Transverse colon (tissue), 4 donors: ENCODE measurements at places on chromosomes 4 and X.

DNA sequence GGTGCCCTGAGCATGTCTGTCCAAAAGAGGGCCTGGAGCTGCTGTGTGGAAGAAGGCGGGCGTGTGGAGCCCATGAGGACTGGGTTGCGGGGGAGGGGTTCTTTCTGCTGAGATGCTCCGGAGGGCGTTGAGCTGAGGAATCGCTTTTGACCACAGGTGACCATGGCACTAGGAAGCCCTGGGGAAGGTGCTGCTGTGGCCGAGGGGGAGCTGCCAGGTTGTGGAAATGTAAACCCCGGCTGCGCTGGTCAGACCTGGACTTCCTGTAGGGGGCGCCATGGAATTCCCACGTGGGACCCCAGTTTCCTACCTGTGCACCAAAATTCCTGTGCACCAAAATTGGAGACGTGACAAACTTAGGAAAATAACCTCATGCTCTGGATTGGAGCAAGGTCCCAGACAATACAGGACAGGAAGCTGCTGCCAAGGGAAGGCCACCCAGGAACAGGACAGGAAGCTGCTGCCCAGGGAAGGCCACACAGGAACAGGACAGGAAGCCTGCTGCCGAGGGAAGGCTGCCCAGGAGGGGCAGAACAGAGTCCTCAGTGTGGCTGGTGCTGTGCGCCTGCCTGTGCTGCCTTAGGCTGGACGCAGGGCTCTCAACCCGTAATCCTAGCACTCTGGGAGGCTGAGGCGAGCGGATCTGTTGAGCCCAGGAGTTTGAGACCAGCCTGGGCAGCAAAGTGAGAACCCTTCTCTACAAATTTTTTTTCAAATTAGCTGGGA is 28.4 kb upstream of the UVSSA start:
- DNase-seq, result no peak

DNA sequence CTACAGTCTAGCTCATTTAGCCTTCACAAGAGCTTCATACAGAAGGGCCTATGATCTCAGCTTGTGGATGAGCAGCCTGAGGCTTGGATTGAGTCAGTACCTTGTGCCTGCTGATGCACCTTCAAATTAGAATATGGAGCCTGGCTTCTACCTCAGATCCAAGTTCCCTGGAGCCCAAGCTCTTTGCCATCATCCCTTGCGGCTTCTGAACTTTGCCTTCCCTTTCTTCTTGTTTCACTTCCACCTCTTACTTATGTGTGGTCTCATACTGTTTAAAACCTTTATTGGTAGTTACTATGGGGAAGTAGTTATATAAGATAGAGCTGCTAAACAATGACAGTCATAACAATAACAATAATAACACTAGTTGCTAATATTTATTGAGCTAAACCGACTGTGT is 84.3 kb upstream of the AFF2 start:
- no peak for DNase-seq

- no peak for DNase-seq
Observed at GRCh38 chr4:176789955-176790354, 2.8 kb downstream of the VEGFC start.

DNA sequence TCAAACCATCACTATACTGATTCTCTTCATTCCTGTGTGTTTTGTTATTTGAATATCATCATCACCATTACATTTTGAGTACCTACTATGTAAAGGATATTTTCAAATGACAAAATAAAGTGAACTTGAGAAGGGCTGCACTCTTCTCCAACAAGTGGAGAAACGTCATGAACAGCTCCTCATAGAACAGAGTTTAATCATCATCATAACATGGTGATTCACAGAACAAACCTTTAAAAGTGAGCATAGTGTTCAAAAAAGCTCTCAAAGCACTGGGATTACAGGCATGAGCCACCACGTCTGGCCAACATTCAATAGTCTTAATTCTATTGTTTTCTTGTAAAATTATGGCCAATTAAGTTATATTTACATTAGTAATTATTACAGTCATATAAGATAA is 993.9 kb downstream of the PDHA2 start:
- no peak for DNase-seq

DNA sequence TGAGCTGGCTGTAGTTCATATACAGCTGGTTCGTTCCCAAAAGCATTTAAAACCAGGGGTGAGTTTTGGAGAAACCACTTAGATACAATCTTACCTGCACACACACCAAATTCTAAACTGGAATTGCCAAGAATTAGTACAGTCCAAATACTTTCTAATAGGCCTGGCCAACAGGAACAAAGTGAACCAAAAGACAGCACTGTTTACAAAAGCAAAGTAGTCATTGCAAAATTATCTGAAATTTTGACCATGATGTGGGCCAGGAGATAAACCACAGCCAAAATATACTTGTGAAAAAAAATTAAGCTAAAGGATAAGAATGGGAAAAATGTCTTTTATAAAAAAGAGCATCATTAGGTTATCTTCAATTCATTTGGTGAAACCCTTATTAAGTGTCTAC is 37.9 kb upstream of the NAP1L5 start:
- no peak for DNase-seq

DNA sequence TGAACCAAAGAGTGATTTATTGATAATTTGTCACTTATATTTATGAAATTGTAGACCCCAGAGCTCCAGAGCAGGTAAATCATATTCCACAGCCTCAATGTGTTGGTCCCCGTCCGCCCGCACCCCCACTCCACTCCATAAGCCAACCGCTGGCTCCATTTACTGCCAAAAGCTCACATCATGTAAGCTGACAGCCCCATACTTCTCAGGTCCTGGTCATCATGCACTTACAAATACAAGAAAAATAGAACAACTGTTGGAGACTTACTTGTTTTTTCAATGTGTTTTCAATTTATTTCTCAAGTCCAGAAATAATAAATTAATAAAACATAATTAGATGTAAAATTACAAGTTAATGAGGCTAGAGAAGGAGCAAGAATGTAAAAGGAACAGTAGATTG is 235.7 kb upstream of the HAND2 start:
- no peak for DNase-seq

GRCh38 chrX:37320541-37321203 is 28.5 kb upstream of the PRRG1 start:
- DNase-seq, result no peak

DNA sequence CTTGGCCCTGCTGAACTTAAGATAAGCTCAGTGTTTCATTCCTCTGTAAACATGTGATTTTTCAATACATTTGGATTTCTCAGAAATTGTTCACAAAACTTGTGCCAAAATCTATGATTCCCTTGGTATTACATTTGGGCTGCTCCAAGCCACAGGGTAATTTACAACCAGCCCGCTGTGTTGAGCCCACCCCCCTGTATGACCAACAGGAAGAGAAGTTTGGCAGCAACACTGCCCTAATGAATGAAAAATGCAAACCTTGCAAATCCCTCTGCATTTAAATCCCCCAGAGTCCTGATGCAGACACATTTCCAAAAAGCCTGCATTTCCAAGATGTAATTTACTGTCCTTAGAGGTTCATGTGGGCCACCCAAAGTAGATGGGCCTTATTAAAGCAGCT is 34.1 kb upstream of the GAB1 start:
- no peak for DNase-seq

- DNase-seq, result no peak
Observed at GRCh38 chr4:10093801-10094552, 22.6 kb downstream of the WDR1 start.

- no peak for DNase-seq
Observed at GRCh38 chr4:101211146-101211553, 136.2 kb downstream of the PPP3CA start.

DNA sequence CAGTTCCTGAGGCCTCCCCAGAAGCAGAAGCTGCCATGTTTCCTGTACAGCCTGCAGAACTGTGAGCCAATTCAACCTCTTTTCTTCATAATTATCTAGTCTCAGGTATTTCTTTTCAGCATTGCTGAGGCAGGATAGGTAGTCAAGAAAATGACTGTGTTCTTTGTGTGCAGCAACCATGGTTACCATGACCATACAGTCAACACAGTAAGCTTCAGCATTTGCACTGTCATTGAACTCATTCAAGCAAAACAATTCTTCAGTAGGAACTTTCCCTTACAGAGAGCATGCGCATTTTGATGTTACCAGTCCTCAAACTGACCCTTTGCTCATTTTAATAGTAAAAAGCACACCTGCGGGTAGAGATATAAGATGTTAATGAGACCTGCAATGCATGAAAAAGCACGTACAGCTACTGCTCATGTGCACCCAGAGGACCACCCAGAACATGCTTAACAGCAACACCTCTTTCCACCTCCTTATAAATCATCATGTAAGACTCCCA is 180.8 kb downstream of the PRKX start:
- no peak for DNase-seq

- DNase-seq, result no peak
Observed at GRCh38 chr4:59307609-59308008, 1892.5 kb upstream of the ADGRL3 start.

DNA sequence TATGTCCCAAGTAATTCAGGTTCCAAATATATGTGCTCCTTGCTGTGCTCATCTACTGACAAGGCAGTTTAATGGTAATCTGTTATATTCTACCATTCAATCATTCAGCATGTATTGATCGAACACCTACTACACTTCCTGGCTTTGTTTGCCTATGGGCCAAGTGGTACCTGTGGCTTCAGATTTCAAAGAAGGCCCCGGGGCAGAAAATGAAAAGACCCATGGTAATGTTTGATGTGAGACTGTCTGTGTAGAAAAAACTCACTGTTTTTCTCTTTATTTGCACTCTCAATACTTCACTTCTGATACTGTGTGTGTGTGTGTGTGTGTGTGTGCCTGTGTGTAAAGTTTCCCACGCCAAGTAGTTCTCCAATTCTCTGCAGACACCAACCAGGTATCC is 61.0 kb upstream of the FRAS1 start:
- DNase-seq, result no peak

- no peak for DNase-seq
Observed at GRCh38 chr4:173880897-173881296, 350.9 kb upstream of the HAND2 start.

- DNase-seq, result no peak
Observed at GRCh38 chrX:9055354-9055753, 21.4 kb upstream of the FAM9B start.

GRCh38 chr4:24517676-24518075 is 66.7 kb downstream of the DHX15 start:
- no peak for DNase-seq

- DNase-seq, result no peak
Observed at GRCh38 chr4:11149612-11150259, 279.0 kb downstream of the HS3ST1 start.

DNA sequence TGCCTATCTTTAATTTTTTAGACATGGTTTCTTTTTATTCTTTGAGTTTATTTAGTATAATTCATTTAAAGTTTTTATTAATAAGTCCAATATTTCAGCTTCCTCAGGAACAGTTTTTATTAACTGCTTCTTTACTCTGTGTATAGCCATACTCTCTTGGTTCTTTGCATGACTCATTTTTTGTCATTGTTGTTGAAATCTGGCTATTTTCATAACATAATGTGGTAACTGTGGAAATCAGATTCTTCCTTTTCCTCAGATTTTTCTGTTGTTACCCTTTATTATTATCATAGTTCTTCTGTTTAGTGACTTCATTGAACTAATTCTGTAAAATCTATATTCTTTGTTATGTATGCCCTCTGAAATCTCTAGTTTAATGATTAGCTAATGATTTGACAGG is 124.9 kb upstream of the CYSLTR1 start:
- no peak for DNase-seq

DNA sequence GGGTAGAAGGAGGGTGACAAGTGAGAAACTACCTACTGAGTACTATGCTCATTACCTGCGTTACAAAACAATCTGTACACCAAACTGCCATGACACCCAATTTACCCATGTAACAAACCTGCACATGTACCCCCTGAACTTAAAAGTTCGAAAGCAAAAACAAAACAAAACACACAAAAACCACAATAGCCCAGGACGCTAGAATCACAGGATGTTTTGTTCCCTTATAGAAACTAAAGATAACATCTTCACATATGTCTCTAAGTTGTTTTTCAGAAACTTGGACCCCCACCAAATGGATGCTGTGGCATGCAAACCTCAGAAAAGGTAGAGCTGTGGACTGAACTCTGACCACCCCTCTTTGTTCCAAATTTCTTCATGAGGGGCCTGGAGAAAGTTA is 25.2 kb upstream of the PNMA5 start:
- DNase-seq, result no peak

- no peak for DNase-seq
Observed at GRCh38 chr4:112448306-112449132, 67.5 kb downstream of the NEUROG2 start.

GRCh38 chr4:139499186-139499585 is 45.3 kb downstream of the RAB33B start:
- no peak for DNase-seq

GRCh38 chrX:9390693-9391368 is 74.0 kb upstream of the TBL1X start:
- no peak for DNase-seq

- DNase-seq, result no peak
Observed at GRCh38 chr4:183356173-183356830, 34.1 kb upstream of the CLDN24 start.

GRCh38 chrX:15310117-15310516 is 5.3 kb downstream of the ASB11 start:
- no peak for DNase-seq

GRCh38 chr4:52241916-52242315 is 190.8 kb downstream of the SPATA18 start:
- DNase-seq, result no peak

- DNase-seq, result no peak
Observed at GRCh38 chr4:156138781-156139280, 185.2 kb upstream of the CTSO start.

GRCh38 chr4:112112590-112113170 is 32.6 kb upstream of the FAM241A start:
- DNase-seq, result no peak

DNA sequence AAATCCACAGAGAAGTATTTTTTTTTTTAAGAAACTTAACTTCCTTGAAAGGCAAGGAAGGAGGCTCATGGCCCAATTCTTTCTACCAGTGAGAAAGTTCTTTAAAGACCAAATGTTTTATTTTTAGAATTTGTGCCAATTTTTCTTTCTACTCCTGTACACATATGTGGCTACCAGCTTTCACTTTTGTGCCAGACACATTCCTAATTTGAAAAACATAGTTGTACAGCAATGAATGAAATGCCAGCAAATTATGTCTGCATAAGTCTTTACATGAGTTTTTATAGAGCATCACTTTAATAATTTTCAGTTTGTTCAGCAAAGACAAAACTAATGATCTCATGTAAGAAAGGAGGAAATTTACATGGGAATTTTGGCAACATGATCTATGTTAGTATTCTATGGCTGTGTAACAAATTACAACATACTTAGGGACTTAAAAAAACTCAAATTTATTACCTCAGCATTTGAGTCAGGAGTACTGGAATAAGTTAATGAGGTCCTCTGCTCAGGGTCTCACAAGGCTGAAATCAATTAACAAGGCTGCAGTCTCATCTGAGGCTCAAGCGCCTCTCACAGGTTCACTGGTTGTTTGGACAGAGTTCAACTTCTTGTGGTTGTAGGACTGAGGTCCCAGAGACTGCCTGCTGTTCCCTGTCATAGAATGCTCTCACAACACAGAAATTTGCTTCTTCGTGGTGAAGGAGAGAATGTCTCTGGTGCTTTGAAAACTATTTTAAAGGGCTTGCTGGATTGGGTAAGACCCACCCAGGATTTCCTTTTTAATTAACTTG is 678.2 kb upstream of the FAM241A start:
- no peak for DNase-seq

GRCh38 chrX:13747836-13748235 is 13.3 kb downstream of the OFD1 start:
- DNase-seq, result peak; percentile 57
